ENCODE measurements at places on chromosomes 4 and X.

DNA sequence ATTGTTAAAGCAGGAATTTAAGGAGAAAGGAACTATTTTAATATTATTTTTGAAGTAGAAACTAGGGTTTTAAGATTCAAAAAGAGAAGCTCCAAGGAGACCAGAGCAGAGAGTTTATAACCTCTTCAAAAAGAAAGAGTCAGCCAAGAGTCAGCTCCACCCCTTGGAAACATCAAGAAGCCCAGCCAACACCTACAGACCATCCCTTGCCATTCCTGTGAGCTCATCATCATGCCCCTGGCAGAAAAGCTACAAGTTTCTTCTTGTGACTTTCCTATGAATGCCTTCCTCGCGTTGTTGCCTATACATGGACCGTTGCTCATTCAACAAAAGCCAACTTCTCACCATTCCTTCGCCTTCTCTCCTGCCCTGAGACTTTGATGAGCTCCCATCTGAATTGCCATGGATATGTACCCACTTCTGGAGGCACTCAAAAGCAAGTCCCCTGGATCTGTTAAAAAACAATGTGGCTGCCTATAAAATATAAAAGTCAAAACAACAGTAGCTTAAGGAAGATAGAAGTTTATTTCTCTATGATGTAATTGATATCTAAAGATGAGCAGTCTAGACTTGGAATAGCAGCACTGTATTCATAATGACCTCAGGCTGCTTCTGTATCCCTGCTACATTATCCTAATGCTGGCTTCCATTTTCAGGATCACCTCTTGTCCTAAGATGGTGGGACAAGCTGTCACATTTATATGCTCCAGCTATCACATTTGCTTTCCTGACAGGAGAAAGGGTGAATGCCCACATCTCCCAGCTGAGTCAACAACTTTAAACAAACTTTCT is 20.3 kb downstream of the PLRG1 start:
- DNase-seq = no peak

GRCh38 chr4:189050643-189051042 is 890.0 kb upstream of the FRG1 start:
- DNase-seq = no peak

DNA sequence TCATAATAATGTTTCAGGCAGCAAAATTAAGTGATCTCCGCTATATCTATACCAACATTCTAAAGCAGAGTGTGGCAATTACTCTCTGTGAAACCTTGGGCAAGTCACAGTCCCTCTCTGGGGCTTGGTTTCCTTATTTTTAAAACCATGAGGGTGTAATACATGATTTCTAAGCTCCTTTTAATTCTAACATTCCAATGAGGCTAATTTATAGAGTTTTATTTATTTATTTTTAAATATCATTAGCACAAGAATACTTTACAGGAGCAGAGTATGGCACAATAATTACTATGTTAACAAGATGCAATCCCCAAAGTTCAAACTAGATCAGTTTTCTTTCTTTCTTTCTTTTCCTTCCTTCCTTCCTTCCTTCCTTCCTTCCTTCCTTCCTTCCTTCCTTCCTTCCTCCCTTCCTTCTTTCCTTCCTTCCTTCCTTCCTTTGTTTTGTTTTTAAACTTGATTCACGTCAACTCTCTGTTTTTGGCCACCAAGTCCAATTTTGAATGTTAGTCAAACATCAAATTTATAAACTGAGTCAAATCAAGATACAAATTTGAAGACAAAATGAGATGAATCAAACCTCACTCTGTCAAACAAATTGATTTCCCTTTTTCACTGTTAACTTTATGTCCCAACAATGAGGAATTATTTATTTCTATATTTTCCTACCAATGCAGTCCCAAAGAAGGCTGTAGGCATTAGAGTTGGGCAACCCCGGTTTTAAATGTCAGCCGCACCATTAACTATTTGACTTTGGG is 50.2 kb upstream of the GPR174 start:
- DNase-seq = no peak

DNA sequence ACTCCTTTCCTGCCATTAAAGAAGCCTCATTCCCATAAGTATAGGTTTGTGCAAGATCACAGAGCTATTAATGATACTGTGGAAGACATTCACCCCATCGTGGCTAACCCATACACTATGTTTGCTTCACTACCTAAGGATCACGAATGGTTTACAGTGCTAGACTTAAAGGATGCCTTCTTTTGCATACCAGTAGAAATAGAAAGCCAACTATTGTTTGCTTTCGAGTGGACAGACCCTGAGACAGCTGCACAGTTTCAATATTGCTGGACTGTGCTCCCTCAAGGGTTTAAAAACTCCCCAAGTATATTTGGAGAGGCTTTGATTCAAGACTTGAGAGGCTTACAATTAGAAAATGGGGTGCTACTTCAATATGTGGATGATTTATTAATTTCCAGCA is 16.0 kb upstream of the PAPSS1 start:
- DNase-seq = no peak

Data from stimulated activated CD8-positive, alpha-beta memory T cell treated with anti-CD3 and anti-CD28 coated beads, Interleukin-4, amount 100 ng/mL, for 1 hour (primary cell).